H4 (cell line): ENCODE measurements at places on chromosomes 13 and 19. TPM values are rescaled to one million over a fixed set of nuclear protein-coding genes. Genes with fewer than 3 reads are reported as not detected.
A peak's percentile ranks its signal among the peaks of the same experiment; 100 is the strongest.

The CLEC4G gene
- total RNA-seq = not detected in 2 replicates

The SULT2B1 gene
- 0.23 TPM in 1 of 2 replicates, not detected in the other for total RNA-seq

The CRX gene
- total RNA-seq = not detected in 2 replicates

DNA sequence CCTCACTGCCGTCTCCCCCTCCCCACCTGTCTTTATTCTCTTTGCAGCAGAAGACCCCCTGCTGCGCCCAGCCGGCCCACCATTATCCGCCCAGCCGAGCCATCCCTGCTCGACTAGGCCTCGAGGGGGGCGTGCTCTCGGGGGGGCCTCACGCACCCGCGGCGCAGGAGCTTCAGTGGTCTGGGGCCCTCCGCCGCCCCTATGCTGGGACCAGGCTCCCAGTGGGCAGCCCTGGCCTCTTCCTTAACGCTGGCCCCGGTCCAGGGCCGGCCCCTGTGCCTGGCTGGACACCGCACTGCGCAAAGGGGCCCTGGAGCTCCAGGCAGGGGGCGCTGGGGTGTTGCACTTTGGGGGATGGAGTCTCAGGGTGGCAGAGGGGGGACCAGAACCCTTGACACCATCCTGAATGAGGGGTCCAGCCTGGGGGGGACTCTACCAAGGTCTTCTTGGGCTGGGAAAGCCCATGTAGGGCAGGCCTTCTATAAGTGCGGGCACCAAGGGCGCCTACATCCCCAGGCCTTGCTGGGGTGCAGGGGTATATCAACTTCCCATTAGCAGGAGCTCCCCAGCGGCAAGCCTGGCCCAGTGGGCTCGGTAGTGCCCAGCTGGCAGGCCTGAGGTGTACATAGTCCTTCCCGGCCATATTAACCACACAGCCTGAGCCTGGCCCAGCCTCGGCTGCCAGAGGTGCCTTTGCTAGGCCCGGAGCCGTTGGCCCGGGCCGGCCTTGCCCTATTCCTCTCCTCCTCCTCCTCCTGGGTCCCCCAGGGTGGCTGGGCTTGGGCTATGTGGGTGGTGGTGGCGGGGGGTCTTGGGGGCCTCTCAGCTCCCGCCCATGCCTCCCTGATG is 4.9 kb downstream of the TMED1 start:
- DNase-seq = no peak

DNA sequence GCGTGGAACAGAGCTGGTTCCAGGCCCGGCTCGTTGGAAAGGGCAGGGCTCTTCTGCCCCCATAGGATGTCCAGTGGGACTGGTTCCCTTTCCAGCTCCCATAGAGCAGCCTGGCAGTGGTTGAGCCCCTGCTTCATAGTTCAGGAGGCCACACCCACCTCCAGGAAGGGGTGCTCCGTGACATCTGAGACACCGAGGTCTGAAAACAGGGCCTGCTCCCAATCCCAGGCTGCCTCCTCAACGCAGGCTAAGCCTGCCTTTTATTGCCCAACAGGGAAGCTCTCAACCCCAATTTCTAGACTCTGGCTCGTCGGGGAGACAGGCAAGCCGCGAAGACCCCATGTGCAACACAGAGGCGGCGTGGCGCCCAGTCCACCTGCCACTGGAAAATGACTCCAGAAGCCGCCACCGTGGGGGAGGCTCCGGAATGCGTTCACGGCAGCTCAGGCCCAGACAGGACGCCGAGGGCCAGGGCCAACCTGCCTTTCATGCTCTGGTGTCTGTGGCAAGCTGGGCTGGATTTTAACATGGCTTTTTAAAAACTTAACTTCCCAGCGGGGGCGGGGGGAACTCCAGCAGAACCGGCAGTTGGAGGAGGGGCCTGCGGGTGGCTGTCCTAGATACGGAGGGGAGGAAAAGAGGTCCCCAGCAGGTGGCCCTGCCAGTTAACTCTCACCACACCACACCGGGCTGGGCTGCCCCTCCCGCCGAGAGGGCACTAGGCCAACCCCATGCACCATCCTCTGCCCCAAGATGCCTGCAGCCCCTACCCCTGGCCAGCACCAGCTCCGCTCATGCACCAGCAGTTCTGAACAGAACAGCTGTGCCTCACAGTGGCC is 17.9 kb upstream of the TINCR start:
- no peak for DNase-seq

DNA sequence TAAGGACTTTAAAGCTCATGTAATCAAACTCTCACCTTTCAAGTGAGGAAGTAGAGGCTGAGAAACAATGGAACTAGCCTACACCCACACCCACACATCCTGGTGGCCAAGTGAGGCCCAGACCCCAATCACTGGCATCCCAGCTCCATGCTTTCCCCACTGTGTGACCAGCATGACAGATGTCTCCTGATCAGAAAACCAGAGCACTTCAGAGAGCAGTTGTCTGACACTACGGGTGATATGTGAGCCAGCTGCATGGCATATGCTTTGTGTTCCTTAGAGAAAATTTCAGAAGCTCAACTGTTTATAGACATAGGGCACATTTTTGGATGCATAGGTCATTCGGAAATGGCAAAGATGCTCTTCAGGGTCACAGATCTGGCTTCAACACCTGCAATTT is 315.2 kb downstream of the NDFIP2 start:
- no peak for DNase-seq

- peak; percentile 83 for DNase-seq
These were observed 568 bp downstream of the PAN3 start for GRCh38 chr13:28138756-28139470.

GRCh38 chr13:65937251-65937650 is 1292.9 kb downstream of the PCDH9 start:
- no peak for DNase-seq
